ENCODE measurements at places on chromosomes 2 and 18. TPM values are rescaled to one million over a fixed set of nuclear protein-coding genes. Genes with fewer than 3 reads are reported as not detected.
A peak's percentile ranks its signal among the peaks of the same experiment; 100 is the strongest.

The GALNT14 gene
- total RNA-seq, result 3.1 TPM

GRCh38 chr2:236341721-236342120 is 77.5 kb upstream of the ASB18 start:
- DNase-seq, result no peak

DNA sequence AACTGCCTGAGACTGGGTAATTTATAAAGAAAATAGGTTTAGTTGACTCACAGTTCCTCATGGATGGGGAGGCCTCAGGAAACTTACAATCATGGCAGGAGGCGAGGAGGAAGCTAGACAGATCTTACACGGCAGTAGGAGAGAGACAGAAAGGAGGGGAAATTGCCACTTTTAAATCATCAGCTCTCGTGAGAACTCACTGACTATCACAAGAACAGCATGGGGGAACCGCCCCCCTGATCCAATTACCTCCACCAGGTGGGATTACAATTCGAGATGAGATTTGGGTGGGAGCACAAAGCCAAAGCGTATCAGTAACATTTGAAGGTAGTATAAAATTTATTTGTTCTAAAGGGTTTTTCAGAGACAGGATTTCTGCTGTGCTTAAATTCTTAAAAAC is 5.4 kb downstream of the GALM start:
- DNase-seq, result no peak

DNA sequence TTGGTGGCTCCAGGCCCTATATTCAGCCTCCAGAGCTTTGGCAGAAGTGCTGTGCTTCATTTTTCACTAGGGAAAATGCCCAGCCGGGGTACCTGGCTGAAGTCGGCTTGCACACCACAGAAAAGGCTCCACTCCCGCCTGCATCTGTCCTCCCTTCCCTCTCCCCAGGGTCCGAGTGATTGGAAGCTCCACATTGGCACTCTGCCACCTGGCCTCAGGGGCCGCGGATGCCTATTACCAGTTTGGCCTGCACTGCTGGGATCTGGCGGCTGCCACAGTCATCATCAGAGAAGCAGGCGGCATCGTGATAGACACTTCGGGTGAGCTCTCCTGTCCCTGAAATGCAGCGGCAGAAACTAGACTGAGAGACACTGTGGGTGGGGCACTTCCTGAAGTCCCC is 47.4 kb downstream of the IMPA2 start:
- DNase-seq, result no peak

The EGR4 gene
- total RNA-seq, result not detected

The RASGRP3 gene
- 0.10 TPM for total RNA-seq

The SLC4A3 gene
- total RNA-seq, result 7.3 TPM

DNA sequence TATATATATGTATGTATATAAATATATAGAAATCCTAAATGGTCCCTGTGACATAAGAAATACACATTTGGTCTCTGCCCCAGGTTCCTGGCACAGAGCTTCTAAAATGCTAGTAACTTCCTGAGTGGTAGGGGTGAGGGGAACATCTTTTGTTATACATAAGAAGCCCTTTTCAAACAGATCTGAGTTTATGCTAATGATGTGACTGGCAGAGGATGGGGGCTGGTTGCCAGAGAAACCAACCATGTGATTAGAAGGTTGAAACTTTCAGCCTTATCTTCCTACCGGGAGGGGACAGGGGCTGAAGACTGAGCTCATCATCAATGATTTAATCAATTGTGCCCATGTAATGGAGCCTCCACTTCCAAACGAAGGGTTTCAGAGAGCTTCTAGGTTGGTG is 16.3 kb downstream of the MFSD2B start:
- DNase-seq, result no peak

GRCh38 chr2:11784747-11785610 is 38.5 kb downstream of the LPIN1 start:
- DNase-seq, result no peak

The FHL2 gene
- 109 TPM for total RNA-seq

- no peak for DNase-seq
These were observed 96.2 kb downstream of the PDE1A start for GRCh38 chr2:182330451-182331305.

The RIT2 gene
- total RNA-seq, result not detected

The UGT1A3 gene
- total RNA-seq, result 67.1 TPM

GRCh38 chr18:73900106-73900835 is 247.4 kb downstream of the FBXO15 start:
- no peak for DNase-seq

The C2orf76 gene
- 12.7 TPM for total RNA-seq

The ANKRD62 gene
- total RNA-seq, result 0.20 TPM

DNA sequence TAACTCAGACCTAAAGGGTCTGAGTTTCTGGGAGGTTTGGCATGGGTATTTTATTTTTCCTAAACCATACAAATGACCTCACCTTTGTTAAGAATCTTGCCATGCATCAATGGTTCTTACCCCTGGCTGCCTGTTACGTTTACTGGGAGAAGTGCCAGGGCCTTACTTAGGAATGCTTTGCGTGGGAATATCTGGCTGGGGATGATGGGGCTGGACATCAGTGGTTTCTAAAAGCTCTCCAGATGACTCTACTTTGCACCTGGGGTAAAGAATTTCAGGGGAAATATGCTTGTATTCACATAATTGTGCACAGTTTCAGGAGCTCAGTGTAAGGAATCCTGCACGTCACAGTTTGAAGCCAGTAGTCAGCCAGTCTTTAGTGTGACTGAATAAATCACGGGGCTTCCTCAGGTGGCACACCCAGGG is 18.2 kb upstream of the DAW1 start:
- peak; percentile 63 for DNase-seq

GRCh38 chr18:73669297-73669696 is 478.3 kb downstream of the FBXO15 start:
- peak; percentile 38 for DNase-seq

DNA sequence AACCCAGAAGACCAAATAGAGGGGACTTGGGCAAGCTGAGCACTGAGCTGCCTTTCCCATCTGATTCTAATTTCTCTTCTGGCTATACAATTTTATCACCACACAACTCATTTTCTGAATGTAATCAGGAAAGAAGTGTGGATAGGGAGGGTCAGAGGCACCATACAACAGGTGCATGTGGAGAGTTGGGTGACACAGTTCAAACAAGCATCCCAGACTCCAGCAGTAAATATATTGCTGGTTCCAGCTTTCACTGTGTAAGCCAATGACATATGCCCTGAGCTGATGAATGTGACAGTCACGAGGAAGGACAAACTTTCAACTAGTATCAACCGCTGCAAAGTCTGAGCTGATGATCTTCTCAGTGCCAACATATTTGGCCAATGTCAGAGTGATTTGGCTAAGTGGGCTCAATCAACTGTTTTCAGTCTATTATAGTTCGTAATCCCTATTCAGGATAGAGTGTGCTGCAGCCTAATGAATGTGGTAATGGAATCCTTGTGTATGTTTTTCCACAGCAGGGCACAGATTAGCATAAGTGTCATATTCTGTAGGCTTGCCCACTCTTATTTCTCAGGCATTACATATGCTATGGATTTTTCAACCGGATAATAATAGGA is 109.9 kb upstream of the MEIS1 start:
- no peak for DNase-seq

- no peak for DNase-seq
These were observed 471.6 kb downstream of the DLGAP1 start for GRCh38 chr18:3983351-3983969.

The C2orf15 gene
- total RNA-seq, result 16.9 TPM

- no peak for DNase-seq
These were observed 523.5 kb downstream of the LRRTM4 start for GRCh38 chr2:76998704-76999103.

DNA sequence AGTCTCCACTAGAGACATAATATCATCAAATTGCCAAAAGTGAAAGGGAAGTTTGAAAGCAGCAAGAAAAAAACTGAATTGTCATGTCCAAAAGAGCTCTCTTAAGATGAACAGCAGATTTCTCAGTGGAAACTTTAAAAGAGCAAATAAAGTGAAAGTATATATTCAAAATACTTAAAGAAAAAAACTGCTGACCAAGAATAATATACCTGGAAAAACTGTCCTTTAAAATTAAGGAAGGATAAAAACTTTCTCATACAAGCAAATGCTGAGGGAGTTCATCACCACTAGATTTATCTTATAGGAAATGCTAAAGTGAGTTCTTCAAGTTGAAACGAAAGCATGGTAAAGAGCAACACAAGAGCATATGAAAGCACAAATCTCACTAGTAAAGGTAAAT is 83.3 kb upstream of the SCN1A start:
- DNase-seq, result no peak

DNA sequence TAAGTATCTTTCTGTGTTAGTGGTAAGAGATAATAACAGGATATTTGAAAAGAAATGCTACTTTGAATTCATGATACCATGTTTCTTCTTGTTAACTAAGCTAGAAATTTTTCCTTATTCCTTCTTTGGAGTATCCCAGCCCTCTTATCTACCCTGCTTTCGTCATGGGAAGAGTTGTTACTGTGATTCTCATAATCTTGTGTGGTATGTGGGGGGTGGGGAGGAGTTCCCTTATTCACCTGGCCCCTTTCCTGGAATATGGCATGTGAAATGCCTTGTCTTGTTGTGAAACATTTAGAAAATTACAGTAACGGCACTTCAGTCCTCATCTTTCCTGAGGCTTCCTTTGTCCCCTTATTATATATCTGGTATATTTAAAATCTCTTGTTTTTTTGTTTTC is 129.9 kb downstream of the NCOA1 start:
- no peak for DNase-seq

The UGT1A1 gene
- total RNA-seq, result 64.8 TPM

DNA sequence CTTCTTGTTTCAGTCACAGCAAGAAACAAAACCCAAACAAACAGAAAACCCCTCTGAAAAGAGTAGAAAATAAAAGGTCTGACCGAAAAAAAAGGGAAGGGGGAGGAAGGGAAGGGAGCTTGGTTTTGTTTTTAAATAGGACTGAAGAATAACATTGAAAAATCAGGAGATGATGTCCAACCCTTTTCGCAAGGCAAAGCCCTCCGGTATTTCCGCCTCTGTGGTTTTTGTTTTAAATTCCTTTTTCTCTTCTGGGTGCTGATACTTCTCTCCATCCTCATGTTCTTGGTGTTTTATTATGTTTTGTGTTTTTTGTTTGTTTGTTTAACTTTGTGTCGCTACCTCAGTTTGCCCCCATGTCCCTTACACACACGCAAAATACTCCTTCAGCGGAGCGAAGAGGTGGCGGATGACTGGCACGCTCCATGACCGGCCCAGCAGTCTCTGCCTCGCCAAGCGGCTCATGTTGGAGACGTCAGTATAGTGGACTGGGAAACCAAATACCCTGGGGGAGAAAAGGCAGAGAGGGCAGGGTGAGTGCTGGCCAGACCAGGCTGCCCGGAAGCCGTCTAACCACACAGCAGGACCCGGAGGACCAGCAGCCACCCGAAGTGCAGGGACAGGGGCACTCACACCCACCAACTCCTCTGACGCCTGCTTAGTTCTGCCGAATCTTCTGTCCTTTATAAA is 65.7 kb upstream of the POMC start:
- no peak for DNase-seq

GRCh38 chr2:120739438-120740090 is 3.9 kb downstream of the GLI2 start:
- no peak for DNase-seq

The NEURL3 gene
- total RNA-seq, result 0.48 TPM

DNA sequence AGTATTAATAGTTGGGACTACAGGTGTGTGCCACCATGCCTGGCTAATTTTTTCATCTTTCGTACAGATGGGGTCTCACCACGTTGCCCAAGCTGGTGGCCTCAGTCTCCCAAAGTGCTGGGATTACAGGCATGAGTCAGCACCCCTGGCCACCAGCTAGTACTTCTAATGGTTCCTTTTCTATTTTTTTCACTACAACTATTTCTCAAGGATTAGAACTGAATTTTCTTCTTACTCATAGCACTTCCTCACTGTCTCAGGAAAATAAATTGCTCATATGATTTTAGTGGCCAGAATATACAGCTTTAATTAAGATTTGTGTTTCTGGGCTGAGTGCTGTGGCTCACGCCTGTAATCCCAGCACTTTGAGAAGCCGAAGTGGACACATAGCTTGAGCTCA is 43.2 kb upstream of the SOS1 start:
- no peak for DNase-seq

DNA sequence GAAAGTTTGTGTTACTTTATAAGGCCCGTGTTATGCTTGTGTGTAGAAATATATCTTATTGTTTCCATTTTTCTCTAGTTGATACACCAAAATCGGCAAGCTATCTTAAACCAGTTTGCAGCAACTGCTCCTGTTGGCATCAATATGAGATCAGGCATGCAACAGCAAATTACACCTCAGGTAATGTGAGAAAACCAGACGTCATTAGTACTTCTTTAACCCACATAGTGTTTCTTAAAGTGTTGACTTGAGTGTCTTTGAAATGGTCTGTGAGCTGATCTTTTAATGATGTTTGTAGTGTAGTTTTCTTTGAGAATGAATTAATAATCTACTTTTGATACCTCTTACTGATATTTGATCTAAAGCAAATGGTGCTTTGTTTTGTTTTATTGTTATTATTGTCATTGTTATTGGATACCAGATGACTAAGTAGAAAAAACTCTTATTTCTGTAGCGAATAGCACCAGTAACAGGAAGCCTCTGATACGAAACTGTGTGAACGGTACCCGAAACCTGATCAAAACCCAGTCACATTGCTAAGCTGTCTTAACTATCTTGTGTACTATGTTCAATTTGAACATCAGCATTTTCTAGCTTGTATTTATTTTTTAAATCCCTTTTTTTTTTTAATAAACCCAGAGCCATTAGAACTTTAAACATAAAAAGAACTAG is 53.7 kb downstream of the PTRHD1 start:
- DNase-seq, result peak; percentile 36

The VSNL1 gene
- not detected for total RNA-seq

- DNase-seq, result no peak
These were observed 65.1 kb upstream of the CTLA4 start for GRCh38 chr2:203802342-203803052.

GRCh38 chr2:30511122-30512083 is 64.4 kb downstream of the LCLAT1 start:
- DNase-seq, result peak; percentile 47

DNA sequence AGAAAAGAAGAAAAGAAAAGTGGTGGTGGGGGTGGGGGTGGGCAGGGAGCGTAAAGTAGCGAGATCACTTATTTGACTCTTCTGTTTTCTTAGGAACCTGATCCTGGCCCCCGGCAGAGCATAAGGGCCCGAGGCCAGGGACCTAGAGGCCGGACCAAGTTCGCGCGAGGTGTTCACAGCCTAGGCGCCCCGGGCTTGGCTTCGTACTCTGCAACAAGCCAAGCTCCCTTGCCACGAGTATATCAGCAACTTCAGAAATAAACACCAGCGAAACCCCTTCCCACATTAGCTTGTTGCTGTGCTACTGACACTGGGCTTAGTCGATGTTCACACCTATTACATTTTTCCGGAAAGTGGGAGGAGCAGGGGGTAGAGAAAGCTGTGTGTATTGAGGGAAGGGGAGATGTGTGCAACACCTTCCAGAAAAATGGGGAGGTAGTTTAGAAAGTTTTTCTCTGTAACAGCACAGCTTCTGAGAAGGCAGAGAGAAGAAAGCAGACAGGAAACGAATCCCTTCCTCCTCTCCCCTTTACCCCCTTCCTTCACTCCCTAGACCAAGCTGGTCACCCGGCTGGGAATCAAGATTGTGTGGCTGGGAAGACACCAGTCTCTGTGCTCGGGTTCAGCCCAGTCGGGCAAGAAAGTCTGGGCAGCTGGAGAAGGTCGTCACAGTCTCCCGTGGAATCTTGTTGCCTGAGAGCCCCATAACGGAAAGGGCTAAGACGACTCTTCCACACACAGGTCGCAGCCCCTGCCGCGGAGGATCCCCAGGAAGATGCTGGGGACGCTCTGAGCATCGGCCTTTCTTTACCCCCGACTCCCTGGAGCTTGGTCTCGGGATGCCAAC is 12.0 kb upstream of the SATB2 start:
- DNase-seq, result no peak

GRCh38 chr2:88831792-88832248 is 140.3 kb downstream of the RPIA start:
- DNase-seq, result peak; percentile 10
